Endodermal cell (in vitro differentiated cells): ENCODE measurements at places on chromosomes 4 and X.

DNA sequence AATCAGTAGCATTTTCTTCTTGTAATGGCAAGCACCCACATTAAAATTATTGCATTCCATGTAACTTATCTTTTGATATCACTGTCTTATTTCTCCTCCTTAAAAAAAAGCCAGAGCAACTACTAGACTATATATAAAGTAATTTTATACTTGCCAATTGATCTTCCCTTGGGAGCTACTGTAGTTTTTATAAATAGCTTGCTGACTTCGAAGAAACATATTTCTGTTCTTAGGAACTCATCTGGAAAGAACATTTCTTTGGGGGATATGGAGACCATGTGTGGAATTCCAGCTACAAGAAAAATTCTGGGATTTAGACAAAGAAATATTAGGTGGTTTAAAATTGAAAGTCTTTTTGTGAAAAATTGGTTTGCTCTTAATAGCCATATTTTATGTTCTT is 94.9 kb downstream of the BMPR1B start:
- no peak for DNase-seq

GRCh38 chr4:146191766-146192458 is 16.4 kb downstream of the LSM6 start:
- DNase-seq = no peak

DNA sequence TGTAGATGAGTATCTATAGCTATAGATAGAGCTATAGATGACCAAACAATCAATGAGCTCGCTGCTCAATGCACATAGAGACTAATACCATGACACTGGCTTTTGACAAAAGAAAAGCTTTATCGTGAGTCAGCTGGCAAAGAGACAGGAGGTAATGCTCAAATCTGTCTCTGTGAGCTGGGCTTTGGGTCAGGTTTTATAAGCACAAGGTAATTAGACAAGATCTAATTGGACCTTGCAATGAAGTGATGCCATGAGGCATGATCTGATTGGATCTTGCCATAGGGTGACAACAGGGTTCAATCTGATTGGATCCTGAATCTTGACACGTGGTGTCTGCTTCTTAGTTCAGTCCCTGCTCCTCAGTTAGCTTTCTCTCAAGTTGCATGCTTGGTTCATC is 180.7 kb upstream of the MXRA5 start:
- no peak for DNase-seq

DNA sequence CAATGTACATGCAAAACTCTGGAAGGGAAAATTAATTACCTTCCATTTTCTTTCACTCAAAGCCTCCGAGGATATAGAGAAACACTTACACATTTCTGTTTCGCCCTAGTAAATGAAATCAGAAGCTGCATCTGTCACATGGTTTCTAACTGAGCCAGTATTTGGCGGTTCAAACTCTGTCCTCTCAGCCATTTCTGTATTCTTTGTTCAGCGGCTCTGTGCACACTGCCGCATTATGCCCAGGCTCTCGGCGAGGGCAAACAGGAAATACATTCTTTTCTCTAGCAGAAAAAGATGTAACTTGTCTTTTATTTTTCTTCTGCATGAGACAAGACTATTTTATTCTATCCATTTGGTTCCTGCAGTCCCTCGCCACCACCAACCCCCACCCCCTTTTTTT is 71.4 kb upstream of the GPM6B start:
- no peak for DNase-seq

- DNase-seq = peak; percentile 48
Measured at GRCh38 chrX:137891431-137891830, 325.5 kb downstream of the ZIC3 start.

GRCh38 chr4:48065587-48066052 is 49.0 kb downstream of the NIPAL1 start:
- no peak for DNase-seq

DNA sequence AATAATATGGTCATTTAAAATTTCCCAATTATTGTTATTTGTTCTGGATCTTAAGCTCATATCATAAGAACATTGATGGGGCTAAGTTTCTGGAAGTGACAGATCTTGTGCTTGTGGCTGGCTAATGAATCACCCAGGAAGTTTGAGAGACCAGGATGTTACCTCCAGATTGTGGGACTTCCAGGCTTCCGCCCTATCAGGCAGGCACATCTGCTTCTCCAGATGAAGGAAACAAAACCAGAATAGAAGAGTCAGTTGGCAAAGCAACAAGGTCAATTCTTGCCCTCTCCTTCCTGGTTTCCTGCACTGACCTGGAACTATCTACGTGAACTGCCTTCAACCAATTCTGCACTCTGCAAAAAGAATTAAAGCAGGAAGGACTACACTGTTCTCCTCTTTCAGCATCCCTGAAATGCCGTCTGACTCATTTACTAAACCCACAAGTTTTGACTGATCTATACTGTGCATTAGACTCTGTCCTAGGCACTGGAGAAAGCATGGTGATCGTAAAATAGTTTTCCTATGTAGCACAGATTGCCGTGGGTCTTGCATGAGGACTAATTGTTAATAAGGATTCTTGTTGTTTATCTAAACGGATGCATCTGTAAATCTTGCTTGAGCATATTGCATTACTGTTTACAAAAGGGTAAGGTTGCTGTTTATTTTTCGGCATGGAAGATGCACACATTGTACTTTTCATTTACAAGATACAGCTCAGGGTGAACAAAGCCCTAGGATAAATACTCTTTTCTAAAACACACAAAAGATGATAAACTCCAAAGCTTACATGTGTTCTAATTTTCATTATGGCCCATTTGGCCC is 74.6 kb downstream of the AMELX start:
- DNase-seq = no peak
